Activated T-helper 9 cell treated with anti-CD3 and anti-CD28 coated beads, Interleukin-2, amount 50 U/mL, for 16 hours (primary cell): ENCODE measurements at places on chromosomes 6 and 20.

GRCh38 chr6:169985121-169986015 lies 233.9 kb downstream of the ERMARD start:
- no peak for DNase-seq

DNA sequence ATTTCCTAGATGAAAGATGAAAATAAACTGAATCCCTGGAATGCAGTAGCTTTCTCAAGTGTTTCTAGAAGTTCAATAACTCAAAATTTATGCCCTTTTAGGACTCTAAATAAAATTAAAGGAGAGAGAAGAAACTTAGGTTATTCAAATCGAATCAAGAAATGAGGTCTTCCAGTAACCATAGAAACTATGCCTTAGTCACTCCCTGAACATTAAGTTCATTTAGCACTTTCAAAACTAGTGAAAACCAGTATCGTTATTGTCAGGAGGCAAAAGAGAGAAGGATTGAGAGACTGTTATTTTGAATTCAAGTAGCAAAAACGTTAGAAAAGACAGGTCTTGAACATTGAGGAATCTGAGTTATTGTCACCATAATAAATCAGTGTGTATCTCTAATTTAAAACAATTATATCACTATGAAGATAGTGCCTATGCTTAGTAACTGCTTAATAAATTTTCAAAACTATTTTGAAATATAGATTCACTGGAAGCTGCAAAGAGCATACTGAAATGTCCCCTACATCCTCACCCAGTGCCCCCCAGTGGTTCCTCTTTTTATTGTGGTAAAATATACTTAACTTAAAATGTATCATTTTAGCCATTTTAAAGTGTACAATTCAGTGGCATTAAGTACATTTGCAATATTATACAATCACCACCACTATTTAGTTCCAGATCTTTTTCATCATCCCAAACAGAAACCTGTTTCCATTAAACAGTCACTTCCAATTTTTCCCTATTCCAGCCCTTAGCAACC lies 4.6 kb downstream of the RPP21 start:
- DNase-seq = no peak

- no peak for DNase-seq
These were observed 111.5 kb downstream of the ARHGAP18 start for GRCh38 chr6:129598244-129599187.

- no peak for DNase-seq
These were observed 8.2 kb downstream of the NPEPL1 start for GRCh38 chr20:58700823-58701222.

GRCh38 chr20:61119794-61120410 lies 132.2 kb upstream of the CDH4 start:
- DNase-seq = no peak

GRCh38 chr6:157235600-157236039 lies 87.7 kb downstream of the TMEM242 start:
- DNase-seq = no peak

GRCh38 chr6:147695819-147696218 lies 187.3 kb downstream of the SAMD5 start:
- DNase-seq = no peak
